ENCODE measurements at places on chromosomes 4 and X. TPM values are rescaled to one million over a fixed set of nuclear protein-coding genes. Genes with fewer than 3 reads are reported as not detected.

The CCDC120 gene
- 0.85 TPM for total RNA-seq

The GUCY1B1 gene
- total RNA-seq = 6.3 TPM

The DCAF4L1 gene
- 0.17 TPM for total RNA-seq

The ACE2 gene
- total RNA-seq = under 0.01 TPM

The REPS2 gene
- 6.5 TPM for total RNA-seq

The FRG2 gene
- total RNA-seq = not detected

The MAGEA1 gene
- not detected for total RNA-seq

Data from dermis blood vessel endothelial cell (primary cell).